ENCODE measurements at places on chromosomes 6 and 20.

DNA sequence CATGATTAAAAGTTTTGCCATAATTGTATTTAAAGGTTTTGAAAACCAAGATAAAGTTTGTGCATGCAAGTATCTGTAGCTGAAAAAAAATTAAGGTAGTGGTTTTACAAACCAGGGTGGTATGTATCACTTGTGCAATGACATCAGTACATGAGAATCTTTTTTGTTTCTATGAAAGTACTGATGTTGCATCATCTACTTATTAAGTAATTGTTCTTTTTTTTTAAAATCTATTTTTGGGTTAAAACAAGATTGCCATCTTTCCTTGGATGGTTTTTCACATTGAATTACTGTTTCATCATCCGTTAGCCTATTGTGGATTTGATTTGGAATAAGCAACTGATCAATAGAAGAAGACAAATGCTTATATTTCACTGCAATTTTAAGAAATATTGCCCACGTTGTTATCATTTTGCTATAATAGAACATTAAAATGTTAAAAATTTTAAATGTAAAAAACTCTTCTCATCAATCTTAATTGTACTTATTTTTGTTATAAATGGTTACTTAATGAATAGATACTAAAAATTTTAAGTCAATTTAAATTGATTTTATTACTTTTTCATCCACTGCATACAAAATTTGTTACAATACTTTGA is 39.8 kb upstream of the TAGAP start:
- no peak for DNase-seq

GRCh38 chr20:44750081-44750805 is 4.6 kb downstream of the KCNK15 start:
- DNase-seq: no peak

DNA sequence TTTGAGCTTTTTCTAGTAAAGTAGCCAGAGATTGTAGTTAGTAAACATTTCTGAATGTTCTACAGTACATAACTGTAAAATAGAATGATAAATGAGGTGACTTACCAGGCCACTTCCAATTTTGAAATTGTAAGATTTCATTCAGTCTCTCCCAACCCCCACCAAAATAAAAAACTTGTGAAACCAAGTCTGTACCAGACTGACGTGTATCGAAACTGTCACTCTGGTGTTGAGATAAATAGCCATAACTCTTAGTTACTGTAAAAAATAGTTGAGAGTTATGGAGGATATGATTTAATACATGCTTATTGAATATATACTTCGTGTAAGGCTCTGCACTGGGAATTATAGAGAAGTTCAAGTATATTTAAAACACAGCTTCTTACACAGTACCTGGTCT is 455.7 kb downstream of the PLCB1 start:
- DNase-seq: no peak

- no peak for DNase-seq
Observed at GRCh38 chr6:139545206-139546105, 171.0 kb upstream of the CITED2 start.

DNA sequence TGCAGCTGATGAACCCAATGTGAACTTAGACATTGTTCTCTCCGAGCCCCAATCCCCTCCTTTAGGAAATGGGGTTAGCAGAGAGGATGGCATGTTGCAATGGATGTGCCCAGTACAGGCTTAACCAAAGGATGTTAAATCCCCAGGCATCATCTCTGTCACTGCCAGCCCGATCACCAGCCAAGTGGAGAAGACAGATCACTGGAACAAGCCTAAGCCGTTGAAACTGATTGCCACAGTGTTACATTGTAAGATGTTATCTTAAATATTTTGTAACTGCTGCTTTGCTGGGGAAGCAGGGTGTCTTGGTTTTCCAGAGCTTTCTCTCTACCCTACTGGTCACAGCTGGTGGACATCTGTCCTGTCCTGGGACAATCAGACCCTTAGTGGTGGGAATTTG is 783.4 kb upstream of the CHD6 start:
- DNase-seq: no peak

DNA sequence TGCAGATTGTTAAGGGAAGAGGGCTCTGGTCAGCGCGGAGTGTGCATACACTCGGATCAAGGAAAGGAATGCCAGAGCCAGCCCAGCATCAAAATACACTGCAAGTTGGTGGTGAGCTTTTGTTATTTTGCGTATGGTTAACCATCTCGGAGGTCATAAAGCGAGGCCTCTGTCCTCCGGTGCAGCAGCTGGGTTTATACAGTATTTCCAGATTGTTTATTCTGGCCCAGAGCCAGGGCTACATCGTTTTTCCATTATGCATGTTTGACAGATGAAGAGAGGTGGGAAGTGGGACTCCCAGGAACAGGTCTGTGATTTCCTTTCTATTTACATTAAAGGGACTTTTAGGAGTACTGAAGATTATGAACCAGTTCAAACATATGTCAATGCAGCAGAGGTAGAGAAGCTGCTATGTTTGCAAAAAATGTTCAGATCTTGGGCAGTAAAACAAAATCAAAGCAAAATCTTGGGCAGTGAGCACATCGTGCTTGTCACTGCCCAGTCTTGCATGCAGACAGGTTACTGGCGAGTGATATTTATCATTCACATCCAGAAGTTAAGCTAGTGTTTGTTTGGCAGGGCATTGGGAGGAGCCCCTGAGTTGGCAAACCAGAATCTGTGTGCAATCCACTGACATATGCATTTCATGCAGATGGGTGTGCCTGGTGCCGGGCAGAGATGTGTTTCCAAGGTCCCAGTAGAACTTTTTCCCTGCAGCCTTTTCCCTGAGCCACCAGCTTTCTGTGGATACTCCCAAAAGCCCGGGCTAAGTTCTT is 256.3 kb upstream of the TAB2 start:
- no peak for DNase-seq

GRCh38 chr20:1860446-1860845 is 34.8 kb upstream of the SIRPA start:
- DNase-seq: no peak

DNA sequence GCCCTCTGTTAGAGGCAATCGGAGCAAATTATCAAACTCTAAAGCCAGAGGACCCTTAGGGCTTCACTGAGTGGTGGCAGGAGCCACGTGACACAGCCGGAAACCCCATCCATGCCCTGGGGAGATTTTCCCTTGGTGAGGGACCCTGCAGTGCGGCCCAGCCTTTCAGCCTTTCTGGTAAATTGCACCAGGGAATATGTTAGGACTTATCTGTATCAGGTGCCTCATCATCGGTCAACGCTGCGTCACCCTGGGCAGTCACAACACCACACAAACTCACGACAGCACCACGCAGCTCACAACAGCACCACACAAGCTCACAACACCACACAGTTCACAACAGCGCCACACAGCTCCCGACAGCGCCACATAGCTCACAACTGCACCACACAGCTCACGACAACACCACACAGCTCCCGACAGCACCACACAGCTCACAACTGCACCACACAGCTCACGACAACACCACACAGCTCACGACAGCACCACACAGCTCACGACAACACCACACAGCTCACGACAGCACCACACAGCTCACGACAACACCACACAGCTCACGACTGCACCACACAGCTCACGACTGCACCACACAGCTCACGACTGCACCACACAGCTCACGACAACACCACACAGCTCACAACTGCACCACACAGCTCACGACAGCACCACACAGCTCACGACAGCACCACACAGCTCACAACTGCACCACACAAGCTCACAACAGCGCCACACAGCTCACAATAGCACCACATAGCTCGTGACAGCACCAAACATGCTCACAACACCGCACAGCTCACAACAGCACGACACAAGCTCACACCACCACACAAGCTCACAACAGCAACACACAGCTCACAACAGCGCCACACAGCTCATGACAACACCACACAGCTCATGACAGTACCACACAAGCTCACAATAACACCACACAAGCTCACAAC is 199.0 kb downstream of the DLL1 start:
- DNase-seq: no peak

GRCh38 chr20:313948-314347 is 11.4 kb upstream of the SOX12 start:
- DNase-seq: no peak

- DNase-seq: no peak
Observed at GRCh38 chr6:5486214-5486613, 224.9 kb downstream of the FARS2 start.

- DNase-seq: no peak
Observed at GRCh38 chr6:5677219-5678000, 329.3 kb downstream of the NRN1 start.

- DNase-seq: no peak
Observed at GRCh38 chr6:15510536-15511247, 152.1 kb downstream of the DTNBP1 start.

DNA sequence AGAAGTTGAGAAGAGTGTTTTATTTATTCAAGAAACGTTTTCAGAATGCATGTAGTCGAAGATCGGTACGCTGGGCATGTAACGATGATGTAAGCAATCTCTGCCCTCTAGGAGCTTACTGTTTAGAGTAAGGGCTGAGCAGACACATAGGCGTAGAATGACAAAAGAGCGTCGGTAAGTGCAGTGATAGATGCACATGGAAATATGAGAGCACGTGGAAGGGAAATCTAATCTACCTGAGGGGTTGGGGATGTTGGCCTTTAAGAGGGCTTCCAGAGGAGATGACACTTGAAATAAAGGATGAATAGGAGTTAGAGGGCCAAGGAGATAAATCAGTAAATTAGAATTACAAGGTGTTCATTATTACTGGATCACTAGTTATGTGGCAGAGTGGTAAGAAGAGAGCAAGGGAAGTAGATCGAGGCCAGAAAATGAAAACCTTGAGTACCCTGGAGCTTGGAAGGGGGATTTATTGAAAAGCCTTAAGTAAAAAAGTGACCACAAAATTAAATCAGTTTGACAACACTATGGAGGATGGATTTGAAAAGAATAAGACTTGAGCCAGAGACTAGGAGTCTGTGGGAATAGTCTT is 782 bp downstream of the TRMT11 start:
- DNase-seq: peak; percentile 21

GRCh38 chr6:131694832-131695426 is 6.3 kb downstream of the OR2A4 start:
- DNase-seq: peak; percentile 47

DNA sequence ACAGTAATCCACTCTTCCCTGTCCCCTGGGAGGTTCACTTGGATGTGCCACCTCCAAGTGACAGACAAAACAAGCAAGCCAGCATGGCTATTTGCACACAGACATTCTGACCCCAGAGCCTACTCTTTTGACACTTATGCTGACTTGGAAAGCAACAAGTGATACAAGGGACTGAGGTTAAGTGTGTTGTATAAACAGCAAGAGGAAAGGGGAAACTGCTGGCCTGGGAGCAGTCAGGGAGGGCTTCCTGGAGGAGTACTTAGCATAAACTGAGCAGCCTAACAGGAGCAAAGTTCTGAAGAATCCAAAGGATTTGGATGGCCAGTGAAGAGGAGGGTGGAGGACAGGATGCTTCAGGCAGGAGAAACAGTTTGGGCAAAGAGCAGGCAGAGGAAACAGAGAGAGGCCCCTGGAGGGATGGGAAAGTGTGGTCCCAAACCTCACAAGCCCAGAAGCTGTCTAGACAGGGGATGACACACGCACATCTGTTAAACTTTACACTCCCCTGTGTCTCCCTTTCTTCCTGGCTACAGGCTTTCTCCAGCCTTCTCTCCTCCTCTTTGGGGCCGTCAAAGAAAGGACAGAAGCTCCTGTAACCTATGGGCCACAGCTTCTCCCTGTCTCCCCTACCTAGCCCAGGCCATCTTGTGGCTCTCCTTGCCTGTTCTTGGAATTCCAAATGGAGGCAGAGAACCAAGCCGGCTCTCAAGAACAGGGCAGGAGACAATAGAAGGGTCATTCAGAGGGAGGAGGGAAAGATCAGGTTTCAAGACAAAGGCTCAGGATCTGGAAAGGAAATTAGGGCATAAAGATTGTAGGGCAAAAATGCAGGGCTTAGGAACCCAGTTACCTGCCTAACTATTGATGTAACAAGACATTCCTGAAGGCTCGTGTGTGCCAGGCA is 19.3 kb downstream of the SULF2 start:
- no peak for DNase-seq

DNA sequence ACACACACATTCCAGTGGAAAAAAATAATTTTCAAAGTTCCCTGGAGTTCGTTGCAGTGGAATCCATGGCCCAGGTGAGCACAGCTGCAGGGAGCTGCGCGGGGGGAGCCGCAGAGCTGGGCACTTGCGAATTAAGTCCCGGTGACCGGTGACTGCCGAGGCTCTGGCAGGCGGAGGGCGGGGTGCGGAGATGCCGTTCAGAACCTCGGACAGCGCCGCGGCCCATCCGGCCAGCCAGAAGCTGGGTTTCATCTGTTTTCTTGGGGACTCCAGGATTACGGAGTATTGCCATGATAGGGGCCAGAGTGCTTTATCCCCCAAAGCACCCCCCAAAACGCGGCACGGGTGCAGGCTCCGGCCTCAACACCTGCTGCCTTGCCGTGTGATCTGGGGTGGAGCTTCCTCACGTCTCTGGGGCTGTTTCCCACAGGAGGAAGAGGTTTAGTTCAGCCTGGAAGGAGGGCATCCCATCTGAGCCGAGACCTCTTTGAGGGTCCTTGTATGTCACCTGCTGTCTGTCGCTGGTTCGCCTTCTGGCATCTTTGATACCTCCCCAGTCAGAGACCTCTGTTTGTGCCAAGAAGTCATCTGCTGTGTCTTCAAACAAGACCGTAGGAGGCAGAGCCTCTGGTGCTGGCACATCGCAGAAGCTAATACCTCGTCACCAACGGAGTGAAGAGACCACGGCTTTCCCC is 99.4 kb downstream of the YTHDF1 start:
- no peak for DNase-seq

DNA sequence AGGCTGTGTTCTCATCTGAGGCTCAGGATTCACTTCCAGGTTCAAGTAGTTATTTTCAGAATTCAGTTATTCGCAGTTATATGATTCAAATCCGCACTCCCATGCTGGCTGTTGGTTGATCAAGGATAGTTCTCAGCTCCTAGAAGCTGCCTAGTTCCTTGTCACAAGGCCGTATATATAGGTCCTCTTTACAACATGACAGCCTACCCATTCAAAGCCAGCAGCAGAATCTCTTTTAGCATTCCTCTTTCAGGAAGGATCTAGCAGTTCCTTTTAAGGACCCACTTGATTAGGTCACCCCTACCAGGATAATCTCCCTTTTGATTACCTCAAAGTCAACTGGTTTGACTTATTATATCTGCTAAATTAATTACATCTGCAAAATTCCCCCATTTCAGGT is 23.8 kb upstream of the LAMP5 start:
- DNase-seq: no peak

GRCh38 chr6:34114695-34115402 is 31.0 kb downstream of the GRM4 start:
- no peak for DNase-seq

DNA sequence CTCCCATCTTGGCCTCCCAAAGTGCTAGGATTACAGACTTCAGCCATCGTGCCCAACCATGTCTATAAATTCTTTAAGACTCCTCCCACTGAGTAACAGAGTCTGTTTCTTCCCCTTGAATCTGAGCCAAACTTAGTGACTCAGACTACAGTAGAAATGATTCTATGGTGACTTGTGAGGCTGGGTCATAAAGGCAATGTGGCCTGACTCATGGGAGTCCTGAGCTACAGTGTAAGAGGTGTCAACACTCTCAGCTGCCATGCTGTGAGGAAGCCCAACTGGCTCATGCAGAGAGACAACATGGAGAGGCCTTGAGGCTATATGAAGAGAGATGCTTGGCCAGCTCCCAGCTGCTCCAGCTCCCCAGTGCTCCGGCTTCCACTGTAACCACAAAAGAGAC is 5.2 kb upstream of the NRSN2 start:
- peak; percentile 94 for DNase-seq
